Heart left ventricle (tissue), 16 donors: ENCODE measurements at places on chromosomes 6 and 20. TPM values are rescaled to one million over a fixed set of nuclear protein-coding genes. Genes with fewer than 3 reads are reported as not detected.

DNA sequence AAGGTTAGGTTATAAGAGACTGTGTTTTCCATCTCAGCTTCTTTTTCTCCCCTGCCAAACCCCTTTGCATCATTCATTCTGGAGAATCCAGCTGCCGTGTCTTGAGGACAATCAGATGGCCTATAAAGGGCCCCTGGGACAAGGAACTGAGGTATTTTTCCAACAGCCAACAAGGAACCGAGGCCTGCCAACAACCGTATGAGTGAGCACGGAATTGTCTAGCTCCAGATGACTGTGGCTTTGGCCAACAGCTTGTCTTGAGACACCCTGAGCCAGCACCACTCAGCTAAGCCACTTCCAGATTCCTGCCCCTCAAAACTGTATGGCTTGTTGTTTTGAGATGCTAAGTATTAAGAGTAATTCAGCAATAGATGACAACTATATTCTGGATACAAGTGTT is 433.7 kb upstream of the HSF2 start:
- H3K4me1 ChIP-seq, result no peaks in the 10 kb centered on the region
- H3K27ac ChIP-seq, result no peak overlapping the region
- no peaks in the 10 kb centered on the region for H3K36me3 ChIP-seq
- H3K27me3 ChIP-seq, result no peaks in the 10 kb centered on the region
- no peak overlapping the region for H3K4me3 ChIP-seq

- H3K27ac ChIP-seq, result peak overlapping the region; percentile 44
- no peaks in the 10 kb centered on the region for H3K27me3 ChIP-seq
- DNase-seq, result no peak
- peaks cover 10% of the 10 kb centered on the region for H3K4me1 ChIP-seq
- H3K4me3 ChIP-seq, result peak overlapping the region; percentile 33
- H3K36me3 ChIP-seq, result no peaks in the 10 kb centered on the region
Measured at GRCh38 chr6:40719671-40720374, 132.7 kb upstream of the LRFN2 start.

- no peaks in the 10 kb centered on the region for H3K27me3 ChIP-seq
- H3K4me1 ChIP-seq, result no peaks in the 10 kb centered on the region
- no peak overlapping the region for H3K27ac ChIP-seq
- no peak for DNase-seq
- H3K4me3 ChIP-seq, result no peak overlapping the region
Measured at GRCh38 chr6:155443168-155443567, 12.5 kb downstream of the NOX3 start.

Gene MEI4
- polyA plus RNA-seq, result not detected

- no peaks in the 10 kb centered on the region for H3K36me3 ChIP-seq
- no peaks in the 10 kb centered on the region for H3K27me3 ChIP-seq
- peaks cover 97% of the 10 kb centered on the region for H3K4me1 ChIP-seq
Measured at GRCh38 chr6:108592371-108593337, 31.9 kb downstream of the FOXO3 start.

DNA sequence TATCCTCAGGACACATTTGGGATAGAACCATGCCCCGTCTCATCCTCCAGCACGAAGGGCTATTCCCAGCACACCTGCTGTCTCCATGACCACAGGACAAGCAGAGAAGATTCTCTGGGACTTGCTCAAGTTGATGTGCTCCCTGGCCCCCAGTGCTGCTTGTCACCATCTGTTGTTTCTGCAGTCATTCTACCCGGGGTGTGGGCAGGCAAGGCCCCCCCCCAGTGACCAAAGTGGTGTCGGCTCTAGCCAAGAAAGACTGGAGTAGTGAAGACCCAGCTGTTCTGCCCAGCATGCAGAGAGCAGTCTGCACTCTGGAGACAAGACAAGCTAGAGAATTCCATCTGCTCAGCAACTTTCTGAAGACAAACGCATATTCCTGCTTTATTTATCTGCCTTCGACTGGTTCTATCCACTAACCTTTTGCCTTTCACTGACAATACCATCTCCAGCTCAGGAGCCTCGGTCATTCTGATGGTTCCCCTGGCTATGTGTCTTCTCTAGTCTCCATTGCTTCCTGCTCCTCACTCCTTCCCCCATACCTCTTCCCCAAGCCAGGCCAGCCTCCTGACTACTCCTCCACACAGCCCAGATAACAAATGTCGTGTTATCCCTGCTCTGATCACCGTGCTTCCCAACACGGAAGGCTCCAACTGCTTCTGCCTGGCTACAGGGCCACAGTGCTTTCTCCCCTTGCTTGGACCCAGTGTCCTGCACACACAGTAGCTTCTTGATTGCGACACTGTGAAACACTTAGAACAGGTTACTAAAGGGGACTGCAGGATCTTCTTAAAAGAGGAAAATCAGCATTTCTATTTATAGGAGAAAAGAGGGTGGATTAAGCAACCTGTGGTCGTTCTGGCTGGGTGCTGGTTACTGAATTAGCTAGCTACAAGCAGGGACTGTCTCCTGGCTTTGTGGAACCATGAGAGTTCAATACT is 86.7 kb upstream of the EMILIN3 start:
- no peaks in the 10 kb centered on the region for H3K27me3 ChIP-seq
- no peak overlapping the region for H3K4me3 ChIP-seq
- no peak for DNase-seq
- H3K4me1 ChIP-seq, result peaks cover 5% of the 10 kb centered on the region

Gene PRRT1
- 0.95 TPM for polyA plus RNA-seq

Gene PTCRA
- polyA plus RNA-seq, result not detected

Gene UST
- polyA plus RNA-seq, result 5.8 TPM

GRCh38 chr6:66369407-66369806 is 662.4 kb upstream of the EYS start:
- H3K27ac ChIP-seq, result no peak overlapping the region
- H3K27me3 ChIP-seq, result no peaks in the 10 kb centered on the region
- H3K4me3 ChIP-seq, result no peak overlapping the region
- H3K36me3 ChIP-seq, result no peaks in the 10 kb centered on the region

GRCh38 chr6:16511040-16511660 is 250.1 kb downstream of the ATXN1 start:
- no peaks in the 10 kb centered on the region for H3K27me3 ChIP-seq
- no peak overlapping the region for H3K27ac ChIP-seq
- H3K36me3 ChIP-seq, result no peaks in the 10 kb centered on the region
- peaks cover 40% of the 10 kb centered on the region for H3K4me1 ChIP-seq
- DNase-seq, result no peak
- H3K4me3 ChIP-seq, result no peak overlapping the region

DNA sequence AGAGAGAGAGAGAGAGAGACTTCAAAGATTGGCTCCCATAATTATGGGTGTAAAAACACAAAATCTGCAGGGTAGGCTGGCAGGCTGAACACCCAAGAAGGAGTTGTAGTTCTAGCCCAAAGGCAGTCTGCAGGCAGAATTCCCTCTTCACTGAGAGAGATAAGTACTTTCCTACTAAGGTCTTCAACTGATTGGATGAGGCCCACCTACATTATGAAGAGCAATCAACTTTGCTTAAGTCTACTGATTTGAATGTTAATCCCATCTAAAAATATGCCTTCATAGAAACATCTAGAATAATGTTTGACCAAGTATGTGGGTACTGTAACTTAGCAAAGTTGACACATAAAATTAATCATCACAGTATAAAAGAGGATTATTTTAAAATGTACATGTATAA is 949.7 kb downstream of the HACE1 start:
- no peak for DNase-seq
- H3K4me3 ChIP-seq, result no peak overlapping the region
- no peaks in the 10 kb centered on the region for H3K27me3 ChIP-seq
- H3K4me1 ChIP-seq, result no peaks in the 10 kb centered on the region
- no peak overlapping the region for H3K27ac ChIP-seq
- H3K36me3 ChIP-seq, result no peaks in the 10 kb centered on the region

Gene RAET1L
- polyA plus RNA-seq, result not detected

GRCh38 chr6:84227044-84227433 is 404 bp downstream of the CEP162 start:
- H3K36me3 ChIP-seq, result no peaks in the 10 kb centered on the region
- H3K27me3 ChIP-seq, result no peaks in the 10 kb centered on the region
- peak overlapping the region; percentile 89 for H3K27ac ChIP-seq
- no peak for DNase-seq

Gene LZTS3
- 9.0 TPM for polyA plus RNA-seq

DNA sequence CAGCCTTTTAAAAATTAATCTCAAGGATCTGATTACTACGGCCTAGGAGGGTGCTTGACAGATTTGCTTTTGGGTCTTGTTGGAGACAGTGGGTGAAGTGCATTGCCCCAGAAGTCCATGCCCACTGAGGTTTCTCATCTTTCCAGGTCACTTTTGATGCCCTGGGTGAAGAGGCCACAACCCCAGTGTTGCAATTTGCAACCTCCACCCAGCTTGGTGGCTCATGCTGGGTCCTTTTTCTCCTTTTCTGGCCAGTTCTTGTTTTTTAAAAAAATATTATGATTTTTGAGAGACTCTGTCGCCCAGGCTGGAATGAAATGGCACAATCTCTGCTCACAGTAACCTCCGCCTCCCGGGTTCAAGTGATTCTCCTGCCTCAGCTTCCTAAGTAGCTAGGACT is 9.4 kb downstream of the STX11 start:
- no peak overlapping the region for H3K4me3 ChIP-seq
- peaks cover 14% of the 10 kb centered on the region for H3K4me1 ChIP-seq
- no peaks in the 10 kb centered on the region for H3K27me3 ChIP-seq

GRCh38 chr6:148392671-148393070 is 50.0 kb downstream of the SASH1 start:
- H3K4me1 ChIP-seq, result peaks cover 69% of the 10 kb centered on the region
- DNase-seq, result no peak
- no peak overlapping the region for H3K27ac ChIP-seq
- peaks cover 29% of the 10 kb centered on the region for H3K36me3 ChIP-seq
